ENCODE measurements at places on chromosomes 11 and 22.

- no peak for DNase-seq
Measured at GRCh38 chr11:9569588-9570164, 3.8 kb upstream of the WEE1 start.

DNA sequence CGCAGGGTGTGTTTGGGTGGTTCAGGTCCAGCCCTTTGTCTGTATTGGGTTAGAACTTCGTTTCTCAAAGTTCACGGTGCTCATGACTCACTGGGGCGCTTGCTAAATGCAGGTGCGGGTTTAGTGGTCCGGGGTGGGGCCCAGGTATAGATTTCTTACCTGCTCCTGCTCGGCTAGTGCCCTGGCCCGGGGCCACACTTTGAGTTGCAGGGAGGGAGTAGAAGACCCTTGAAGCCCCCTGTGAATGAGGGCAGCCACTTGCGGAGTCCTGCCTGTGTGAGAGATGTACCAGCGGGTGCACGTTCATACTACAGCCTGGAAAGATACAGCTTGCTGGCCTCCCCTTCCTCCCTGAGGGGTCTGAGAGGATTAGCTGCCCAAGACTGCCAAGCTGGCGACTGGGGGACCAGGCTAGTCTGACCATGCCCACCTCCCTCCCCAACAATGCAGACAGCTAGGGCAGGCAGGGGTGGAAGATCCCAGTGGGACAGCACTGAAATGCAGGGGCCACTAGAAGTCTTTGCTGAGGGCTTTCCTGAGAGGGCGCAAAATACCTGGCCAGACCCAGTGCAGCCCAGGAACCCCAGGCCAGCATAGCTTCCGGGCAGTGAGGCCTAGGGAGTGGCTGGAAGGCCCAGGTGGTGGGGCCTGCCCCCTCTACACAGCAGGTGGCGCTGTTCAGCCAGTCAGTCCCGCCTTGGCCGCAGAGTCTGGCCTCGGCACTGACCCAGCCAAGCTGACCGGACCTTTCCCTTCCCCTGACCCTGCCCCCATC lies 5.1 kb upstream of the MYRF start:
- peak; percentile 9 for DNase-seq

DNA sequence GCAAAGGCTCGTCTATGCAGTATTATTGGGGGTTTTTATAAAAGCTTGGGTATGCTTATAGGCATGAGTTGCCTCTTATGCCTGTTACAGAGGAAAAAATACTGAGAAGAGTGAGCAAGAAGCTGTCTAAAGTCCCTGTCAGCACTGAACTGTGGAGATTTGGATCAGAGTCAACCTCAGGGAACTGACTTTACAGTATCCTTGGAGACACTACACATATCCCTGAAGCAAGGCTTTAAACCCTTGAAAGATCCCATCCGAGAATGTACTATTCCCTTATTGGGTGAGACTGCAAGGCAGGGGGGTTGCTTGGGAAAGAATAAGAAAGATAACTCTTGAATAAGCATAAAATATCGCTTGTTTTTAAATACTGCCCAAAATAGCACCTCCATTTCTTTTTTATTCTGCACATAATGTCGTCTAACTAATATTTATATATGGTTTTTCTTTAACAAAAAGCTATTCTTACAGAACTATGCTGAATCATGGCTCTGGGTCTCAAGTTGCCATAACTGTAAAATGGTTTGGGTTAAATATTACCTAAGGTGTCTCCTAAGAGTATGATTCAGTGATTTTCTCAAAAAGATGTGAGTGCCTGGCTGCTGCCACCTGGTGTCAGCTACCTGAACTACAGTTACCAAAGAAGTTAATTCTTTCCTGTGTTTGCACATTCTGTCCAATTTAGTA lies 1062.8 kb downstream of the DLG2 start:
- DNase-seq: peak; percentile 29

- DNase-seq: no peak
Measured at GRCh38 chr11:64484191-64485022, 106.6 kb upstream of the SLC22A12 start.

GRCh38 chr11:125358254-125358840 lies 137.7 kb downstream of the FEZ1 start:
- DNase-seq: no peak

GRCh38 chr11:69240332-69241074 lies 53.5 kb upstream of the MYEOV start:
- no peak for DNase-seq

GRCh38 chr11:71551711-71552110 lies 3.5 kb downstream of the KRTAP5-9 start:
- no peak for DNase-seq

- peak; percentile 27 for DNase-seq
Measured at GRCh38 chr11:57294225-57295131, 30.3 kb downstream of the TNKS1BP1 start.

DNA sequence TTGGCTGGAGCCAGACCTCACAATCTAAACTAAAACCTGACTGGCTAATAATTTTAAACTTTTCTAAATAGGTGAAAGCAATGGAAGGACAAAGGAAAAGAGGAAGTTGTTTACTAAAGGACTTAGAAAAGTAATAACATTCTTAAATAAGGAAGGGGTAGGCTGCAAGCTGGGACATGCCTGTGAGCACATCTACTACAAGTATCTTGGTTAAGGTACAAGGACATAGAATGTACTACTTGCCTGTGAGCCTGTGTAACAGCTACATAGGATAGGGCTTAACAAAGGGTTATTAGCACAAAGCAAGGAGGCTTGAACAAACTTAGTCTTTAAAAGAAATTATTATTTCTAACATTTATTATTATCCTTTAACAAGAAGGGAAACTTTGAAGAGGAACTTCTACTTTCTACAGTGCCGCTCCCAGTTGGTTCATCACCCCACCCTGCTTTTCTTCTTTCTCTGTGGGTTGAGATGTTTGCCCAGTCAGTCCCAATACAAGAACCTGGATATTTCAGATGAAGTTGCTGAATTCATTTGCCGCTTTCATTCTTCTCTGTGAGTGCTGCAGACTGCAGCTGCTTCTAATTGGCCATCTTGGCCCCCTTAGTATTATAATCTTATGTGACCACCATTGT lies 87.5 kb downstream of the PRMT3 start:
- DNase-seq: no peak

DNA sequence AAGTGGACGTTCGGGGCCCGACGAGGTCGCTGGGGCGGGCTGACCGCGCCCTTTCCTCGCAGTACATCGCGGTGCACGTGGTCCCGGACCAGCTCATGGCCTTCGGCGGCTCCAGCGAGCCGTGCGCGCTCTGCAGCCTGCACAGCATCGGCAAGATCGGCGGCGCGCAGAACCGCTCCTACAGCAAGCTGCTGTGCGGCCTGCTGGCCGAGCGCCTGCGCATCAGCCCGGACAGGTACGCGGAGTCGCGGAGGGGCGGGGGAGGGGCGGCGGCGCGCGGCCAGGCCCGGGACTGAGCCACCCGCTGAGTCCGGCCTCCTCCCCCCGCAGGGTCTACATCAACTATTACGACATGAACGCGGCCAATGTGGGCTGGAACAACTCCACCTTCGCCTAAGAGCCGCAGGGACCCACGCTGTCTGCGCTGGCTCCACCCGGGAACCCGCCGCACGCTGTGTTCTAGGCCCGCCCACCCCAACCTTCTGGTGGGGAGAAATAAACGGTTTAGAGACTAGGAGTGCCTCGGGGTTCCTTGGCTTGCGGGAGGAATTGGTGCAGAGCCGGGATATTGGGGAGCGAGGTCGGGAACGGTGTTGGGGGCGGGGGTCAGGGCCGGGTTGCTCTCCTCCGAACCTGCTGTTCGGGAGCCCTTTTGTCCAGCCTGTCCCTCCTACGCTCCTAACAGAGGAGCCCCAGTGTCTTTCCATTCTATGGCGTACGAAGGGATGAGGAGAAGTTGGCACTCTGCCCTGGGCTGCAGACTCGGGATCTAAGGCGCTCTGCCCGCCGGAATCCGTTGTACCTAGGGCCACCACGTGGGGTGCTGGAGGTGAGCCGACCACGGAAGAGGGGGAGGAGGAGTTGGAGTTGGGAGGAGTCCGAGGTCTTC lies 771 bp downstream of the MIF start:
- peak; percentile 69 for DNase-seq

GRCh38 chr11:64025205-64025604 lies 10.5 kb upstream of the FLRT1 start:
- no peak for DNase-seq

DNA sequence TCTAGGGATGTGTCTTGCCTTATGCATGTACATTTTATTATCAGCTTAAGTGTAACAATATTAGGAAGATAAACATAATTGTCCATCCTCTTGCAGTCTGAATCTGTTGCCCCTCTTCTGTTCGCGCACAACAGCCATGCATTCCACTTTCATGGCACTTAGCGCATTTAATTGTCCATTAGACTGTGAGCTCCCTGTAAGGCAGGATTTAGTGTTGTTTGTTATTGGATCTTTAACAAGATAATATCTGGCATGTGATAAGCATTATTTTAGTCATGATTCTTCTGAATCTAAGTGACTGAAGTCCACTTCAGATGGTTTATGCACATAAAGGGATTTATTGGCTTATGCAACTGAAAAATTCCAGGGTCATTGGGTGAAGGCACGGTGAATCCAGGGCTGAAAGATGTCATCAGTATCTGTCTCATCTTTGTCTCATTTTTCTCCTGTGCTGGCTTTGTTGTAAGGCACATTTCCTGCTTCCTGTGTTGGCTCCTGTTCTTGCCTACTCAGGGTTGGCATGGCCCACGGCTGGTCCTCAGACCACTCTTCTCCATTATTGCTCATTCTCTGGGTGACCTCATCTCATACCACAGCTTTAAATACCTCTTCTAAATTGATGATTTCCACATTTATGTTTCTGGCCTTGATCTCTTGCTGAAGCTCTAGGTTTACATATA lies 37.6 kb downstream of the ATXN10 start:
- DNase-seq: no peak

GRCh38 chr11:61946894-61947293 lies 3.3 kb upstream of the BEST1 start:
- no peak for DNase-seq

- DNase-seq: no peak
Measured at GRCh38 chr22:44468973-44469372, 29.1 kb downstream of the RTL6 start.

DNA sequence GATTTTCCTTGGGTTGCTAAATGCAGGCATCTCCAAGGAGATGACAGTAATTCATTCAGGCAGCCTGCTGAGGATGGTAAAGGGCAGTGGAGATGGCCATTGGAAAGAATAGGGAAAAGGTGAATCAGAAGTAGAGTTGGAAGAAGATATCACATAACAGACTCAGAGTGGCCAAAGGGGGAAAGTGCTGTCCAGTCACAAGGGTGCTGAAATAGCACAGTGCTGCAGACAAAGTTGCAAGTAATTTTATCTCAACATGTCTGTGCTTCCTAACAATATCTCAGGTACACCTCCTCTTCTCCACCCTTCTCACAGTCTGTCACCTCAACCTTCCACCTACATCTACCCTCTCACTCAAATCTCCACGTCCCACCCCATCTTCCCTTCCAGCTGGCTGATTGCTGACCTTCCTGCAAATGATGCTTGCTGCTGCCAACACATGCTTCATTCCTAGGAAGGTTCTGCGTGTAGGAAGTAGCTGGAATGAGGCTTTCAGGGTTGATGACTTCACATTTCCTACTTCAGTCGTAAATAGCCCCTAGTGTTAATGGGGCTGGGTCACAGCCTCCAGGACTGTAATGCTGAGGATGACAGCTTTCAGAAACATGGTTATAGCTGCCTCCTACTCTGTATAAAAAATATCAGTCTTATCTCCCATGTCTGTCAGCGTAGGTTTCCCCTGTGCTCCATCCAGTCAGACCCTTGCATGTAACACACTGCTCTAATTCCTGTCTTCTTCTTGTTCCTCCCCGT lies 123.9 kb downstream of the CTNND1 start:
- no peak for DNase-seq

DNA sequence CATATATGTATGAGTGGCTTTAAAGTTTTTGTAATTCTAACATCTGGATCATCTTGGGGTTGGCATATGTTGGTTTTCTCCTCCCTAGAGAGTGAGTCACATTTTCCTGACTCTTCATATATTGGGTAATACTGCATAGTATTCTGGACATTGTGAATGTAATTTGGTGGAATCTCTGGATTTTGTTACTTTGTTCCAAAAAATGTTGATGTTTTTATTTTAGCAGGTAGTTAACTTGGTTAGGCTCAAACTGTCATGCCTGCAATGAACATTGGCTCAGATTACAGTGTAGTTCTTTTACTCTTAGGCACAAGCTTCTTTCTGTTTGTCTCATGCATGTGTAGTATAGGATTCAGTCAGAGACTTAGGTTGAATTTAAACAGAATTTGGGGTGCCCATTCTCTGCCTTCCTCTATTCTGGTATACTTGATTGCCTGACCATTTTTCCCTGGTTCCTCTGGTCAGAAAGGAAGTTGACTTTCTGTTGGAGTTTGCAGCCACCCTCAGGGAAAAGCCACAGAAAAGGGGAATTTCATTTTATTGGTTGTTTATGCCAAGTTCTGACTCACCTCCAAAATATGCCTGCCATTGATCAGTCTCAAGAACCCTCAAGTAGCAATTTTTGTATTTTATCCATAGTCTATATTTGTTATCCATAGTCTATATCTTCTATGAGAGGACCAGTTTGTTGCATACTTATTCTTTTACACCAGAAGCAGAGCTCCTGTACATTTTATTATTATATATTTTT lies 151.7 kb downstream of the UVRAG start:
- DNase-seq: no peak

DNA sequence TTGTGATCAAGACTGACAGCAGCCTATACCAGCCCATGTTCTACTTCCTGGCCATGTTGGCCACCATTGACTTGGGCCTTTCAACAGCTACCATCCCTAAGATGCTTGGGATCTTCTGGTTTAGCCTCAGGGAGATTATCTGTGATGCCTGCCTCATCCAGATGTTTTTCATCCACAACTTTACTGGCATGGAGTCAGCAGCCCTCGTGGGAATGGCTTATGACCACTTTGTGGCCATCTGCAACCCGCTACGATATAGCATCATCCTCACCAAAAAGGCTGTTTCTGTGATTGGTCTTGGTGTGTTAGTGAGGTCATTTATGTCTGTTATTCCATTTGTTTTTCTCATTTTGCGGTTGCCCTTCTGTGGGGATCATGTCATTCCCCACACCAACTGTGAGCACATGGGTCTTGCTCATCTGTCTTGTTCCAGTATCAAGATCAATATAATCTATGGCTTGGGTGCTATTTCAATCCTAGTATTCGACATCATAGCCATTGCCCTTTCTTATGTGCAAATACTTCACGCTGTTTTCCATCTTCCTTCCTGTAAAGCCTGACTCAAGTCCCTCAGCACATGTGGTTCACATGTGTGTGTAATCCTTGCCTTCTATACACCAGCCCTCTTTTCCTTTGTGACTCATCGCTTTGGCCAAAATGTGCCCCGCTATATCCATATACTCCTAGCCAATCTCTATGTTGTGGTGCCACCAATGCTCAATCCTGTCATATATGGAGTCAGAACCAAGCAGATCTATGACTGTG lies 23.6 kb downstream of the OR52E1 start:
- DNase-seq: no peak

- no peak for DNase-seq
Measured at GRCh38 chr11:59011655-59012397, 72.5 kb downstream of the GLYATL1 start.

GRCh38 chr11:43523632-43524031 lies 156.9 kb upstream of the HSD17B12 start:
- DNase-seq: no peak

DNA sequence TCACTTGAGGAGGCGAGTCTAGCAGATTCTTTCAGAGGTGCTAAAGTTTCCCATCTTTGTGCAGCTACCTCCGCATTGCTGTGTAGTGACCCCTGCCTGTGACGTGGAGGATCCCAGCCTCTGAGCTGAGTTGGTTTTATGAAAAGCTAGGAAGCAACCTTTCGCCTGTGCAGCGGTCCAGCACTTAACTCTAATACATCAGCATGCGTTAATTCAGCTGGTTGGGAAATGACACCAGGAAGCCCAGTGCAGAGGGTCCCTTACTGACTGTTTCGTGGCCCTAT lies 8.9 kb upstream of the SAMM50 start:
- no peak for DNase-seq

Data from NCI-H2081 (cell line).